Stimulated activated CD8-positive, alpha-beta memory T cell treated with anti-CD3 and anti-CD28 coated beads, Interleukin-2, amount 100 ng/mL, for 48 hours (primary cell): ENCODE measurements at places on chromosomes 2 and 18.

DNA sequence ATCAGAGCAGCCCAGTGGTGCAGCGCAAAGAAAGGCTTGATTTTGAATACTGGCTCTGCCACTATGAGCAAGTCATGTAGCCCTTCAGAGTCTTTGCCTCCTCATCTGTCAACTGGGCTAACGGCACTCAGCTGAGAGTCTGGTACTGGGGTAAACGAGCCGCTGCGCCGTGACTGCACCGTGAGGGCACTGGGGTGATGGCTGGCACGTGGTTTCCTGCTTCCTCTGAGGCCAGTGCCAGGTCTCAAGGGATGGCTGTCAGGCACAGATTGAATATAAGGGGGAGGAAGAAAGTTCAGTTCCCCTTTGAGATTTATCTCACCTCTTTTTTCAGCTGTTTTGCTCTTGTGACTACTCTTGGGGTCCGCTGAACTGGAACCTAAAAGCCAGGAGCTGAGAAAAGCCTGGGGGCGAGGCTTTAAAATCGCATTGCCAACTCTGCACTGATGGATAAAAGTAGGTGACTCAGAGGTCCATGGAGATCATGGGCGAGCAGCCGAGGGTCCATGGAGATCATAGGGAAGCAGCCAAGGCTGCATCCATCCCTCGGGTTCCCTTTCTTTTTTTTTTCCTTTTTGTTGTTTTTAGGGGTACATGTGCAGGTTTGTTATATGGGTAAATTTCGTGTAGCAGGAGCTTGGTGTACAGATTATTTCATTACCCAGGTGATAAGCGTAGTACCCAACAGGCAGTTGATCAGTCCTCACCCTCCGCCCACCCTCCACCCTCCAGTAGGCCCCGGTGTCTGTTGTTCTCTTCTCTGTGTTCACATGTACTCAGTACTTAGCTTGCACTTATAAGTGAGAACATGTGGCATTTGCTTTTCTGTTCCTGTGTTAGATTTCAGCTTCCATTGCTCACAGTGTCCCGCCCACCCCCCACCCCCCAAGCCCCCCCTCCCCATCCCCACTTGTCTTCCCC is 114.3 kb downstream of the SPP2 start:
- DNase-seq: no peak

- no peak for DNase-seq
Measured at GRCh38 chr2:118469103-118469502, 378.3 kb downstream of the EN1 start.

DNA sequence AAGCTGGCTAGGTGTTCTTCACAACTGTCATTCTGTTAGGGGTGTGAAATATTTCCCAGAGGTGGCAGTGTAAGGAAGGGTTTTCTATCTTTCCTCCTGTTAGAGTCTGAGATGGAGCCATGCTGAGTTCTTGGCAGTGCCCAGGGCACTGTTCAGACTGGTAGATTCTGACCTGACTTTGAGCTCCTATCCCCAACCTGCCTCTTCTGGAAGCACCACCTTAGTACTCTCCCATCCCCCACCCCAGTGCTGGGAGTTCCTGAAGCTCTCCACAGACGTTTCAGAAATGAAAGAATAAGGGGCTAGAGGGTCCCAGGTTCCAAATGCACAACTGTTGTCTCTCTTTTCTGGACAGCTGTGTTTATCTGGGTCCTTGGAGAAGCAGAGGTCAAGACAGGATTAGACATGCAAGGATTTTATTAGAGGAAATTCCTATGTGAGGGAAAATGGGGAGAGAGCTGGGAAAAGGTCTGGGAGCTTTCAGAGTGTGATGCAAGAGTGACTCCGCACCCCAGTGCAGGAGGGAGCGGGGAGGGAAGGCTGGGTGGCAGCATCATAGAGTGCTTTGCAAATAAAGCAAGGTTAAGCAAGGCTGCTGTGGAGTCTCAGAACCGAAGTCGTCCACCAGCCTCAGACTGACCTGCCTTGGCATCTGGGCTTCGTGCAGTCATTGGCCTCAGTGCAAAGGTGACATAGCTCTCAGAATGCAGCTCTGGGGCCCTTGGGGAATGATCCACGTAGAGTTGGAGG is 75.5 kb downstream of the SLC4A3 start:
- DNase-seq: no peak

- no peak for DNase-seq
Measured at GRCh38 chr2:21412944-21413443, 289.2 kb downstream of the TDRD15 start.
